ENCODE measurements at places on chromosomes 12 and 14. TPM values are rescaled to one million over a fixed set of nuclear protein-coding genes. Genes with fewer than 3 reads are reported as not detected.

The CFAP54 gene
- 2.1 TPM for total RNA-seq

The GPR65 gene
- 0.52 TPM for total RNA-seq

The ADAMTS20 gene
- total RNA-seq, result 0.52 TPM

The RNFT2 gene
- total RNA-seq, result 1.0 TPM

The MTHFD1 gene
- total RNA-seq, result 31.3 TPM

The LRRC23 gene
- 12.5 TPM for total RNA-seq

The KHNYN gene
- total RNA-seq, result 38.1 TPM
